Substantia nigra (tissue), 51 donors: ENCODE measurements at places on chromosomes 13 and 19.

DNA sequence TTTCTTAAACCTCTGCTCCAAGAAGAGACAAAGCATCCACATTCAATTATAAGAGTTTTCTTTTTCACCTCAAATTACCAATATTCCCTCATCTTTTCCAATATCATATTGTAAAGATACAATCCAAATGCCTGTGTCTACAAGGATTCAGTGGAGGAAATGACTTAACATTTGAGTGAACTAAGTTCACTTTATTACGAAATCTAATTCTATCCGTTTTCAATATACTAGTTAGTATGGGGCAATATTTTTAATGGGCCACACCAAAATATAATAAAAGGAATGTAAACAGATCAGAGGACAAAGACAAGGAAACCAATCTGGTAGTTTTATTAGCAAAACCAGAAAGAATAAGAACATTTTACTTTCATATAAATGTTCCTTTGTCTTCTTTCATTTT lies 136.0 kb downstream of the DCLK1 start:
- no peak for DNase-seq

DNA sequence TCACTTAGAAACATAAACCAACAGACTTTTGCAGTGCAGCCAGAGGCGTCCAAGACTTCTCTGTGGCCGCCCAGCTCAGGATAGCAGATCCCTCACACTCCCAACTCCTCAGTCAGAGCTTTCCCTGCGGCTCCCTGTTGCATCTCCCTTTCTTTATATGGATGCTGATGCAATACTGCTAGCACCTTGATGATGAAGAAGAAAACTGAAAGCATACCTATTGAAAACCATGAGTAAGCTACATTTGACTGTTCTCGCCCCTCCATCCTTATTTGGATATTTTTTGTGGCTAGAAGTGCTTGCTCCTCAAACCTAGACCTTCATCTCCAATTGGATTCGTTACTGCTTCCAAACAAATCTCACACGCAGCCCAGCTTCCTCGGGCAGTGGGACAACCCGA lies 57.3 kb upstream of the UBL3 start:
- no peak for DNase-seq

- DNase-seq: no peak
Measured at GRCh38 chr13:44796597-44797490, 192.4 kb downstream of the NUFIP1 start.

DNA sequence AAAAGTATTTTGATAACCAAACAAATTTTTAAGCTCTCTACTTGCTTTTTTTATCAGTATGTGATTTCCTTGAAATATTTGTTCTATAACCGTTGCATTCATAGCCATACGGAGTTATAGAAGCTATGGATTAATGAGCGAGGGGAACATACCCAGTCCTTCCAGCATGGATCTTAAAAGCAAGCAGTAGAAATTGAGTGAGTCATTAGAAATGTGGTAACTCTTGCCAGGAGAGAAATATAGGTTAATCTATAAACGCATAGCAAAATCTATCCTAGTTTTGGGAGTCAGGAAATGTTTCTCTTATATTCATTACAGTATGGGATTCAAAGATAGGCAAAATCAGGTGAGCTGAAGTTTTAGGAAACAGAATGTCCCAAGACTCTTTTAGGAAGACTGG lies 507.4 kb downstream of the DACH1 start:
- DNase-seq: no peak

DNA sequence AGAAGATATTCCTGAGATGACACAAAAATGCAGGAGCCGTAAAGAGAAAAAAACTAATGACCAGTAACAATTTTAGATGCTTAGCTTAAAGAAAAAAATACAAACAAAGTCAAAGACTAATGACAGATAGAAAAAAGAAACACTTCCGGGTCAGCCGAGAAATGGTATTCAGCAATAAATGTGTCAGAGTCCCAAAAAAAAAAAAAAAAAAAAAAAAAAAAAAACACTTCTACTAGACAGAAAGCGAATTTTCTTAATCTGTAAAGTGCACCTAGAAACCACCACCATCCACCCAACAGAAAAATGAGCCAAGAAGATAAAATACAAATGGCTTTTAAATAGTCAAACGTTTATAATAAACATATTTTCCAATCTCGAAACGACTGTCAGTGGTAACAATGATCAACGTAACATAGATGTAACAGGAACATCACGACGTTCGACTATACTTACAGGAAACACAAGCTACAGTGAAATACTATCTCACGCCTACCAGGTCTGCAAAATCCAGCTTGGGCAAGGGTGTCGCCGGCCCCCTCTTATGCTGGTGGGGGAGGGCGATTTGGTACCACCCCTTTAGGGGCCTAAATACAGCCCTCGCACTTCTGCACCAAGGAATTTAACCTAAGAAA lies 10.6 kb downstream of the ABHD17A start:
- DNase-seq: no peak

DNA sequence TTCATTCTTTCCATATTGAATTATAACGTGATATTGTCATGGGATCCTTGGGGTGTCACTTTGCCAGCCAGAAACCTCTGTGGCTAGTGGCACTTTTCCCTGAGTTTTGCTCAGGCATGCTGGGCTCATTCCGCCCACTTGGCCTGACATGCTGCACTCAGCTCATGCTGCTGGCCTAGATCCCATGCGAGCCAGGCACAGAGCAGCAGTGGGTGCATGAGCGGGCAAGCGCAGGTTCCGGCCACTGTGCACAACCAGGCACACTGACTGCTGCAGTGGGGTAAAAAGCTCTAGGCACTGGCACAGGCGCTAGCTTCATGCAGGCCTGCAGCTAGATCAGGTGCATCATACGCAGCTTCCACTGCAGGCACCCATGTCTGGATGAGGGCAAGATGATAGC lies 221.2 kb downstream of the MAB21L1 start:
- no peak for DNase-seq

DNA sequence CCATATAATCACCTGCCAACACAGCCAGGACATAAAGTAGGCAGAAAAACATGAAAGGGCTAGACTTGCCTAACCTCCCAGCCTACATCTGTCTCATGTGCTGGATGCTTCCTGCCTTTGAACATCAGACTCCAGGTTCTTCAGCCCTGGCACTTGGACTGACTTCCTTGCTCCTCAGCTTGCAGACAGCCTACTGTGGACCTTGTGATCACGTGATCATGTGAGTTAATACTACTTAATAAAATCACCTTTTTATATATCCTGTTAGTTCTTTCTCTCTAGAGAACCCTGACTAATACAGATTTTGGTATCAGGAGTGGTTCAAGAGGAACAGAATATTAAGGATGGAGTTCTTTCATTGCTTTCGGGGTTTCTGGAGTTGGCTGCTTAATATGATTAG lies 2867.6 kb downstream of the PCDH9 start:
- DNase-seq: no peak

DNA sequence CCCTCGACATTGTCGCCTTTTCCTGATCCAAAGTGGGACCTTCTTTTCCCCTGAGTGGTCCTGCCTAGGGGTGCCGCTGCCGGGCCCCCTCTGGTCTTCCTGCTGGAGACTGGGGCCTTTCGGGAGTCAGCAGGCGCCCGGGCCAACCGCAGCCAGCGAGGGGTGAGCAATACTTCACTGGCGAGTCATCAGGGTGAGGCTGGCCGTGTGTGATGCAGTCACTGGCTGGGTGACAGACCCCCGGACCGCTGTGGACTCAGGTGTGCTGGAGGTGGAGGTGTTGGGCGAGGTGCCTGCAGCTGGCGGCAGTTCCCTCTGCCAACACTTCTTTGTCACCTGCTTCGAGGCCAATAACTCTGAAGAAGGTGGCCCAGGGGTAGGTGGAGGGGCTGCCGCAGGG lies 1.5 kb upstream of the CGB5 start:
- DNase-seq: no peak

- no peak for DNase-seq
Measured at GRCh38 chr19:45160870-45161737, at the start of gene NKPD1. Gene NKPD1 (minus strand): TSS chr19:45160982. CDS start chr19:45160150, 832 bp downstream.

DNA sequence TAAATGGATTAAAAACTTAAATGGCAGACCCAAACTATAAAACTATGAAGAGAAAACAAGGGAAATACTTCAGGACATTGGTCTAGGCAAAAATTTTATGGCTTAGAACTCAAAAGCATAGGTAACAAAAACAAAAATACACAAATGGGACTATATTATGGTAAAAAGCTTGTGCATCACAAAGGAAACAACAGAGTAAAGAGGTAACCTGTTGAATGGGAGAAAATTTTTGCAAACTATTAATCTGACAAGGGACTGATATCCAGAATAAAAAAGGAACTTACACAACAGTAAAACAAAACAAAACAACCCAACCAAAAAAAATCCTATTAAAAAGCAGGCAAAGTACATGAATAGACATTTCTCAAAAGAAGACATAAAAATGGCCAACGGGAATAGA lies 9.3 kb upstream of the ZNF546 start:
- no peak for DNase-seq

DNA sequence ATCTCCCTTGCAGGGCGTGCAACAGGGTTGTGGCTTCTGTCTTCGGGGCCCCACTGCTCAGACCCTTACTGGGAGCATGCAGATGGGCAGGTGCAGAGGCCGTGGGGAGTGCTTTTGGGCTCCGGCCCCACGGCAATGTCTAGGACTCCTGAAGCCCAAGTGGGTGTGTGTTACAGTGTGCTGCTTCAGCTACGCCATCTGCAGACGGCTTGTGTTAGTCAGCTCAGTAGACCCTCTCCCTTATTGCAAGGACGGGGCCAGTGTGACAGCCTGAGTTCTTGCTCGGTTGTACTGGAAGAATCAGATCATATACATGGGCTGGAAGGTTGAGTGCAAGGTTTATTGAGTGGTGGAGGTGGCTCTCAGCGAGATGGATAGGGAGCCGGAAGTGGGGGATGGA lies 39.3 kb downstream of the DNAJC3 start:
- DNase-seq: no peak

GRCh38 chr13:30789166-30789862 lies 54.0 kb downstream of the ALOX5AP start:
- DNase-seq: no peak

DNA sequence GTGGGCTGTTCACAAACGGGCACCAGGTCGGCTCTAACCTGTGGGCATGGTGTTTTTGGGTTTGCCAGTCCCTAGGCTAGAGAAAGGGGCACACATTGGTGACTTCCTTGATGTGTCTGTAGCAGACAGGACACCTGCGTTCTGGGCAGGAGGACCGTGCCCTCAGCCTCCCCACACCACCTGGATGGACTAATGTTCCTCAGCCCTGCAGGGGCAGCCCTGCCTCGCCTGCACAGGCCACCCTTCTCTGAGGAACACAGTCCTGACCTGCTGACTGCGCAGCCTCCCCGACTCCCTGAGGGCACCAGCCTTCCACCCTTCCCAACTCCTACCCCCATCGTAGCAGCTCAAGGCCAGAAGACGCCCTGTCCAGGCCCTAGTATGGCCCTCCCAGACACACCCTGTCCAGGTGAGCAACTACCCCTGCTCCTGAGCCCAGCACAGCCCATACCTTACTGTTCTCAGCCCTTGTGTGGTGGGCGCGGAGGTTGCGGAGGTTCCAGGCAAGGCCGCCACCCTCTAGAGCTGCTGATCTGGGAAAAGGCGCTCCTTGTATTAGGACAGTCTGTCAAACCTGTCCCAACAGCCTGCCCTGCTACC lies 55.7 kb downstream of the GGACT start:
- DNase-seq: no peak

DNA sequence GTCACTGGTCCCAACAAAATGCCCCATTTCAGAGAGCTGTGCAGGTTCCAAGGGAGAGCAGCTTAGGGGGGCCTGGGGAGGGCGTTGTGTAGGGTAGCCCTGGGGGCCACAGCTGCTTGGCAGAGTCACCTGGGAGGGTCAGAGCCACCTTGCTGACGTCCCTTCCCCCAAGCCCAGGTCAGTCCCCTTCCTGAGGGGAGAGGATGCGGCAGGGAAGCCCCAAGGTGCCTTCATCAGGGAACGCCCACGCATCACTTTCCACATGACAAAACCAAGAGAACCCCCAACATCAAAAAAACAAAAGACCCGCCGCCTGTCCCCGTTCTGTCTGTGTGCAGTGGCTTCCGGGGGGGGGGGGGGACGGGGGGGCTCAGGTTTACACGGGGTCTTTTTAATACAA lies 5.3 kb upstream of the UQCR11 start:
- no peak for DNase-seq

DNA sequence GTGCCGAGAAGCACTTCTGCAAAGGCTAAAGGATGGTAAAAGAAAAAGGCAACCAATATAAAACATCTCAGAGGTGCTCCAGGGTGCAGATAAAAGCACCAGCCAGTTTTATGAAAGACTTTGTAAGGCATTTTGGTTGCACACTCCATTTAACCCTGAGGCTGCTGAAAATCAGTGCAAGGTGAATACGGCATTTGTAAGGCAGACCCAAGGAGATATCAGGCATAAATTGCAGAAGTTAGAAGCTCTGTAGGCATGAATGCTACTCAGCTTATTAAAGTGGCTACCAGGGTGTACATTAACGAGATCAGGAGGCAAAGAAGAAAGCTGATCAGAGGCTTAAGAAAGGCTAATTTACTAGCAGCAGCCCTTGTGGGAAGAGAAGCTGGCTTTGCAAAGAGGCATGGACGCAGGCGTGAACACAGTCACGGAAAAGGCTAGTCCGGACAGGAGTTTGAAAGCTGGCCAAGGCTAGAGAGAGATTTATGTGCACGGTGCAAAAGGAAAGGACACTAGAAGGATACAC lies 99.6 kb downstream of the ZNF429 start:
- no peak for DNase-seq

GRCh38 chr13:73998631-73999030 lies 135.6 kb downstream of the KLF12 start:
- no peak for DNase-seq

DNA sequence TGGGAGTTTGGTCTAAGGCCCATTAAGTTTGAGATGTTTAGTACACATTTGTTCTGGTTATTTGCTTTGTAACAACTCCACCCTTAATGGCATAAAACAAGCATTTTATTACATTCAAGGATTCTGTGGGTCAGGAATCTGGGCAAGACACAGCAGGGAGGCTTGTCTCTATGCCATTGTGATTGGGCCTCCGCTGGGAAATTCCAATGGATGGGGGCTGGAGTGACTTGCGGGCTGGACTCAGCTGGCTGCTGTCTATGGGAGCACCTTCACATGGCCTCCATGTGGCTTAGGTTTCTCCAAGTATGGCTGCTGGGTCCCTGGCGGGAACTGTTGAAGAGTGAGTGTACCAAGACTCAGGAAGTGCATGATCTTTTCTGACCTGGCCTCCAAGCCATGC lies 159.0 kb downstream of the PAN3 start:
- DNase-seq: no peak

GRCh38 chr13:95499811-95500712 lies 52.5 kb upstream of the CLDN10 start:
- DNase-seq: no peak

- DNase-seq: no peak
Measured at GRCh38 chr19:17001603-17002183, 24.9 kb downstream of the CPAMD8 start.

GRCh38 chr19:2010135-2010668 lies 5.3 kb downstream of the BTBD2 start:
- no peak for DNase-seq
